AG20443 (cell line): ENCODE measurements at places on chromosomes 16 and 17.

GRCh38 chr17:61305024-61305423 is 94.6 kb upstream of the TBX2 start:
- no peak for DNase-seq

- DNase-seq: no peak
Observed at GRCh38 chr17:71089431-71089830, 920.1 kb downstream of the KCNJ2 start.

DNA sequence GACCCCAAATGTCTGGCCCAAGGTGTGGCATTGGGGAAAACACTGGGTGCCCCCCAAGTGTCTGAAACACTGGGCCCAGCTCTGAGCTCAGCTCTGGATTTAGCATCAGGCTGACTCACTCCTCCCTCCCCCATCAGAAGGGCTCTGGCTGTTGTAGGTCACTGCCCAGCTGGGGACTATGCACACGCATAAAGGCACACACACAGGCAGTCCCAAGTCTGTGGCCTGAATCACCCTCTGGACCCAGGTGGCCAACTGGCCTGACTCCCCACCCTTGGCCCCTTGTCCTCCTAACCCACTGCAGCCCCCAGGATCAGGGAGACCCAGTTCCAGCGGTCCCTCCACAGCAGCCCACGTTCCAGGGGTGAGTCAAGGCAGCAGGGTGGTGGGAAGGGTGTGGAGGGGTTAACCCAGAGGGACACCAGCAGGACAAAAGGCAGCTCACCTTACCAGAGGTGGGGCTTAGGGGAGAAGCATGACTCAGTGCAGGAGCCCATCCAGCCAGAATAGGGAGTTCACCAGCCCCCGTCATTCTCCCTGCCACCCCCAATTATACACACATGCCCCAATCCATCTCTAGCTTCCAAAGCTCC is 47.0 kb downstream of the MYO18A start:
- peak; percentile 87 for DNase-seq

GRCh38 chr17:37750768-37751475 is 6.1 kb upstream of the HNF1B start:
- no peak for DNase-seq

DNA sequence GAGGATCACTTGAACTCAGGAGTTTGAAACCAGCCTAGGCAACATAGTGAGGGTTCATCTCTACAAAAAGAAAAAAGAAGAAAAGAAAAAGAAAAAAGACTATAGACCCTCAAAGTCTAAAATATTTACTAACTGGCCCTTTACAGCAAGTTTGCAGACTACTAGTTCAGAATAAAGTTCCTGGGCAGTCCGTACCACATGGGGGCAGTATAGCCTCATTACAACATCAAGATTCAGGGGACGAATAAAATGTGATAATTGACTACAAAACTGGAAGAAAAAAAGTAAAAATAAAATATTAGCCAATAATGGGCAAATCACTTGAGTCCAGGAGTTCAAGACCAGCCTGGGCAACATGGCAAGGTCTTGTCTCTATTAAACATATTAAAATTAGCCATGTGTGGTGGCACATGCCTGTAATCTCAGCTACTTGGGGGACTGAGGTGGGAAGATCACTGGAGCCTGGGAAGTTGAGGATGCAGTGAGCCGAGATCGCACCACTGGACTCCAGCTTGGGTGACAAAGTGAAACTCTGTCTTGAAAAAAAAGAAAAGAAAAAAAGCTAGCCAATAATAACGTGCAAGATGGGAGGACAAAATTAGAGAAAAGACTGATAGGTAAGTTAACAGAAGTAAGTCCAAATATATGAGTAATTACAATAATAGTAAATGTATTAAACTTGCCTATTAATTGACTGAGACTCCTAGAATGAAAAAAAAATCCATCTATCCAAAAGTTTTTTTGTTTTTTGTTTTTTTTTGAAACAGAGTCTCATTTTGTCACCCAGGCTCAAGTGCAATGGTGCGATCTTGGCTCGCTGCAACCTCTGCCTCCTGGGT is 129.4 kb upstream of the SEC14L1 start:
- peak; percentile 44 for DNase-seq

GRCh38 chr17:20302246-20302917 is 165.0 kb downstream of the LGALS9B start:
- DNase-seq: peak; percentile 25
